ENCODE measurements at places on chromosomes 12 and 14. TPM values are rescaled to one million over a fixed set of nuclear protein-coding genes. Genes with fewer than 3 reads are reported as not detected.

TCL1B gene
- not detected for total RNA-seq

GRCh38 chr12:28108599-28108998 lies 81.7 kb upstream of the CCDC91 start:
- DNase-seq, result no peak

LMNTD1 gene
- total RNA-seq, result 1.9 TPM

MYL6B gene
- total RNA-seq, result 28.9 TPM

GRCh38 chr12:29578070-29578469 lies 80.6 kb upstream of the OVCH1 start:
- DNase-seq, result no peak

- no peak for DNase-seq
Measured at GRCh38 chr14:53542732-53543131, 389.6 kb upstream of the DDHD1 start.

ACSM4 gene
- total RNA-seq, result not detected

GRCh38 chr12:79850610-79851299 lies 84.1 kb downstream of the PPP1R12A start:
- no peak for DNase-seq

CYP46A1 gene
- total RNA-seq, result 1.6 TPM

SLC7A8 gene
- 58.2 TPM for total RNA-seq

CPM gene
- 344 TPM for total RNA-seq

IKZF4 gene
- total RNA-seq, result 9.2 TPM

DNA sequence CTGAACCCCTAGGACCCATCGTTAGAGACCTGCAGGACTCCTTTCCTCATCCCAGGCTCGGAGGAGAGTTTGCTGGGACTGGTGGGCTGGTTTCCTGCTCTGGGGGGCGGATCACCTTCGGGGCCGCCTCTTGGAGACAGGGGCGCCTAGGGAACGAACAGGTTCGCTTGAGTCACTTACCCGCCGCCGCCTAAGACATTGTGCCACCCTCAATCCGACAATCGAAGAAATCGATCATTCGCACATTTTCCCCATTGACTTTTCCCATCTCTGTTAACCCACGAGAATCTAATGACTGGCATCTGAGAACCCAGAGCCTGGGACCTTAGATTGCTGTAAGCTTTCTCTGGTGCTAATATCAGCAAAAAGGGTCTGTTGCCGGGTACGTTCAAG lies 322 bp downstream of the SLC39A9 start:
- no peak for DNase-seq

GRCh38 chr14:75238756-75239455 lies 39.7 kb upstream of the FOS start:
- DNase-seq, result no peak

PLD4 gene
- 6.1 TPM for total RNA-seq

DNA sequence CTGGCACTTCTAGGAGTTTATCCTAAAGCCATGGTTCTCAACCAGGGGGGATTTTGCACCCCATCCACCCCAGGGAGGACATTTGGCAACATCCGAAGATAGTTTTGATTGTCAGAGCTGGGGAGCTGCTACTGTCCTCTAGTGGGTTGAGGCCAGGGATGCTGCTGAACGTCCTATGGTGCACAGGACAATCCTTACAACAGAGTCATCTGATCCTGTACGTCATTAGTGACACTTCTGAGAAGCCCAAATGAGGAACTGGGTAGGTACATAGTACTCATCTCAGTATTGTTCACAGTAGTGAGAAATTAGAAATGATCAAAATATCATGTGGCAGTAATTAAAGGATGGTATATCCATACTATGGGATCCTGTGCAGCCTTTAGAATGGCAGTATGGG lies 185.1 kb downstream of the CHST11 start:
- DNase-seq, result no peak

PROX2 gene
- total RNA-seq, result 0.07 TPM

GRCh38 chr14:80978403-80978802 lies 23.0 kb downstream of the TSHR start:
- no peak for DNase-seq

DNA sequence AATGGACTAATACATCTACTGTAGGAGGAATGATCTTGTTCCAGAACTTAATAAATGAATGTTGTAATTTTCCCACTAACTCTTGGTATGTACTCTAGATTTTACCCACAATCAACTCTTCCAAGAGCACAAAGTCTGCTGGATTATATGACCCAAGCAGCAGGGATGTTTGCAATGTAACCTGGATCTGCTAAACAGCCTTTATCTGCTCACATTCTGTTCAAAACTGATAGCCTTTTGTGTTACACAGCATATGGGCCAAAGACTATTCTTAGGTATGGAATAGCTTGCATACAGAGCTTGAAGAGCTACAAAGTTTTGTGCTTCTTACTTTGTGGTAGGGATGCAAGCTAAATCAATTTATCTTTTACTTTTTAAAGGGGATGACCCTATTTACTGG lies 213.7 kb upstream of the DCN start:
- no peak for DNase-seq

DNA sequence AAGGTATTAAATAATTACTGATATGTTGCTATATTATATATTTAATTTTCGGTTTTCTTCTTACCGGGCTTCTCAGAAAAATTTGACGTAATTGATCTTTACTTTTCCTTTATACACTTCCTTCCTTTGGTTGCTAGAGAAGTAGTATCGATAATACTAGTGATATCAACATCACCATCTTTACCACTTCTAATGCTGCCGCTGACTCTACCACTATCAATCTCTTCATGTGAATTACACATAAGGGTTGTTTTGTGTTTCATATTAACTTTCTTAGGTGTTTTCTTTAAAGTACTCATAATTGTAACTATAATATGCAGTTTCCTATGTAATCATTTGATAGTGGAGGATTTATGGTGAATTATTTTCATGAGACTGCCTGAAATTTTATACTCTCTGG lies 30.9 kb upstream of the KLRF1 start:
- DNase-seq, result no peak

GRCh38 chr12:104012331-104012730 lies 37.7 kb downstream of the GLT8D2 start:
- DNase-seq, result no peak

DNA sequence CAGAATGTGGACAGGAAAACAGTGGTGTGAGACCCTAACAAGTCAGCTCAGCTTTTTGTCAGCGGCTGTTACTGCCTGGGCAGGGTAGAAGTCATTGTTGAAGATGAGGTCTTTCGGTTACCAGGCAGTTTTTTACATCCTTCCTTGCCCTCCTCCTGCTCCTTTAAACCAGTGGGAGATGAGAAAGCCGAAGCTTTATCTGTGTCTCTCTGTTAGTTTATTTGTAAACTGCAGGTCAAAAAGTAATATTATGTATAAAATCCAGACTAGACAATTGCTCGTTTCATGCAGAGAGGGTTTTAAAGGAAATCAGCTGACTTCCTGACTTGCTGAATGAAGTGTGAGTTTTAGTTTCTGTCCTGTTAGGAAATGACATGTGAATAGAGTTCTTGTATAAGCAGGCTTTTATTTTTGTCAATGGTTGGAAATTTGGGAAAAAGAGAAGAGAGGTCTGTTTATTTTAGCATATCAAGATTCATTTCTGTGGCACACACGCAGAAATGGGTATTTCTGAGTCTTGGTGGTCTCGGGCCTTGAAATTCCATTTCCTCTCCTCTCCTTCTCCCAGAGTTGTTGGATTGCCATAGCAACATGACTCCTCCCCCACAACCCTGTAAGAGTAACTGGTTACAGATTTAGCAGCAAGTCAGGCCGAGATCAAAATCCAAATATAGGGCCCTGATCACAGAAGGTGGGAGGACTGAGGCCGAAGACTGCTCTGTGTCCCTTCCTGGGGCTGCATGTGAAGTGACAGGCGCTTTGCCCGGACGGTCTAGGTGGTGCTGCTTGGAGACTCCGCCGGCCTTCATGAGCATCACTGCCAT lies 60.8 kb downstream of the SAMD4A start:
- peak; percentile 25 for DNase-seq

DNA sequence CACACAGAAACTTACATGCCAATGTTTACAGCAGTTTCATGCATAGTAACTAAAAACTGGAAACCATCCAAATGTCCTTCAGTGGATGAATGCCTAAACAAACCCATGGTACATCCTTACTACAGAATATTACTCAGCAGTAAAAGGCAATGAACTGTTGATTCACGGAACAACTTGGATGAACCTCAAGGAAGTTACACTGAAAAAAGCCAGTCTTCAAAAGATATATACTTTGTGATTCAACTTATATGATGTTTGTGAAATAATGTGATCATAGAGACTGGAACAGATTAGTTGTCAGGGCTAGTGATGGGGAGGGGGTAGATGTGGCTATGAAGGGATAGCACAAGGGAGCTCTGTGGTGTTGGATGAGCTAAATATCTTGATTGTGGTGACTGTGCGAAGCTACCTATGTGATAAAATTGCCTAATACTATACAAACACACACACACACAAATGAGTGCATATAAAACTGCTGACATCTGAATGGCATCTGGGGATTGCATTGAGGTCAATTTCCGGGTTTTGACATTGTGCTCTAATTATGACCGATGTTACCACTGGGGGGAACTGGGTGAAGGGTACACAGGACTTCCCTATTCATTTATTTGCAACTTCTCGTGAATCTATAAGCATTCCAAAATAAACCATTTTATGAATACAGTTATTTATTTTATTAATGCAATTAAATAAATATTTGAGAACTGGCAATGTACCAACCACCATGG lies 94.3 kb downstream of the RIN3 start:
- DNase-seq, result no peak

DNA sequence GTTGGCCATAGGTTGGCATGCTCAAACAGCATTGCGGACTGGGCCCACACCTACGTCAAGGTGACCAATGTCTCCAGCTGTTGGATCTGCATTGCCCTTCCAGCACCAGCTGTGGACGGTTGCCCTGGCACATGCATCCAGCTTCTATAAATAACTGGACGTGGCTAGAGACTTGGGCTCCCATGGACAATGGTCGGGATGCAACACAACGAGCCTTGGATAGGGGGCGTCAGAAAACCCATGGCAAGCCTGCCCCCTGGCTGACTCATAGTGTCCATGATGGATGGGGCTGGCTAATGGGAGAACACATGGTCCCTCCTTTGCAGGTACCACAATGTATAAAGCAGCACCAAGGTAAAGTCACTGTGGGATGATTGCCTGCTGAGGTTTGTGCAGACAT lies 331.6 kb upstream of the FAR2 start:
- no peak for DNase-seq

GRCh38 chr12:18981732-18982131 lies 147.8 kb upstream of the PLEKHA5 start:
- no peak for DNase-seq

GRCh38 chr14:94638961-94639817 lies 27.0 kb downstream of the SERPINA3 start:
- no peak for DNase-seq

GRCh38 chr12:4323396-4323795 lies 2.4 kb downstream of the TIGAR start:
- DNase-seq, result no peak

DNA sequence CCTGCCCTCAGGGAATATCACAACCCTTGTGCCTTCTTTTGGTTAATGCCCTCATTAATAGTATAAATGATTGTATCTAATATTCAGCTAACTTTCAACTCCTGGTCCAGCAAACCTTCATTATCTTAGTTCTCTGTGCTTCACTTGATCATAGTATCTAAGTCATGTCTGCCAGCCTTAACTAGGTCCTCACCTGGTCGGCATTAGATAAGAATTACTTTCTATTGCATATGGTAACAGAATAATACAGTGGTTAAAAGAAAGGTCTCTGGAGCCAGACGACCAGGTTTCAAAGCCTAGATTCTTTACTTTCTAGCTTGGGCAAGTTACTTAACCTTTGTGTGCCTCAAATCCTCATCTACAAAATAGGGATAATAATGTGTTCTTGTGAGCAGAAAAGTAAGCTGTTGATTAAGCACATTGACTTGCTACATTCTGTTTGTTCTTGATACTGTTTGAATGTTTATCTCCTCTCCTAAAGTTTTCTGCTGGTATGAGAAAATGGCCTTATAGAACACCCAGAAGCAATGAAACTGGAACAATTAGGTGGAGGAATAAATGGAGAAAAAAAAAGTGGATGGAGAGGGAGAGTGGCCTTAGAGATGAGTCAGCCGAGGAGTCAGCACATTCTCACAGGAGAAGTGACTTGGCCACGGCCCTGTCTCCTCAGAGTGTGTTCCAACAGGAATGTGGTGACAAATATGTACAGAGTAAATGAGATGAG lies 176.1 kb downstream of the SLC25A21 start:
- no peak for DNase-seq

SRRM4 gene
- total RNA-seq, result 0.20 TPM

FGD6 gene
- total RNA-seq, result 19.9 TPM

DNA sequence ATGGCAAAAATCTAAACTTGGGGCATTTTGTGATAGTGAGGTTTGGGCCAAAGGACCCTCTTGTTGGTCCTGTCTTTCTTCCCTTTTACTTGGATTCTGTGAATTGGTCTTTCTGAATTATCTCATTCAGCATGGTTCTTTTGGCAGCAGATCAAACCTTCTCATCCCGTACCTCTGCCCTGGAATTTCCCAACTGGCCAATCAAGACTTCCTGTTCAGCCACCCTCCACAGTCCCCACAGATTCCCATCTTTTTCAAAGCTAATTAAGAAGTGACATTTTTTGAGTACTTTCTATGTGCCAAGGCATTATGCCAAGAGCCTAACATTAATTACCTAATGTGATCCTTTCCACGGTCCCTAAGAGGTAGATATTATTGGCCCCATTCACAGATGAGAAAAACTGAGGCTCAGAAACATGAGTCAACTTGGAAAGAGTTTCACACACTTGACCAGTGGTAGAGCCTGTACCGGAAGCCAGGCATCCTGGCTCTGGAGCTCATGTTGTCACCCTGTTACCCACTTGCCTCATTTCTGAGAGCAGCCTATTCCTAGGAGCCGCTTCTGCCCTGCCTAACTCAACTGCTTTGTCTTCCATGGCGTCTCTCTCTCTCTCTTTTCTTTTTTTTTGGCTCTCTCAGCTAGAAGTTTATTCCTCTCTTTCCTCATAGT lies 135.9 kb downstream of the C12orf75 start:
- no peak for DNase-seq

DNA sequence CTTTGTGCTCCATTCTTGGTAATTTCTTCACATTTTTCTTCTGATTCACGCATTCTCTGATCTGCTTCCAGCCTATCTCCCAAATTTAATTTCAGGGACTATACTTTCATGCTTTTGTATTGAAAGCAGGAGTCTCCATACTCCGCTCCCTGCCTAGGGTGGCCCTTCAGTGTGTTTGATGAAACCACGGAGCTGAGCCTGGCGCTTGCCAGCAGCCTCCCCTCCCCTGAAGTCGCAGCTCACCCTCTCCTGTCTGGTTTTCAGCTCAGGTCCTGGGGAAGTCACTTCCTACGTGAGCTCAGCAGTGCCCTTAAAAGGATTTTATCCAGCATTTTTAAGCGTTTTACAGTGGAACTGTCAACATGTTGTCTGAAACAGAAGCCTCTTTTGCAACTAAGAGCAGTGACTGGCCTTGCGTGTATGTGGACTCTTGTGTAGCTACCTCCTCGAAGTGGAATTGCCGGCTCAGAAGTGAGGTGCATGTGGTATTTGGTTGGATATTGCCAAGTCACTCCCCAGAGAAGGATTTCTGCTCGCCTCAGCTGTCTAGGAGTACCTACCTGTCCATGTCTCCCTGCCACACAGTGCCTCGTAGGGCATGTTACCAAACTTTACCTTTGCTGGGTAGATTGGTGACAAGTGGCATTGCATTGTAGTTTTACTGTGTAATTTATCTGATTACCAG lies 78.5 kb downstream of the TESC start:
- no peak for DNase-seq

- DNase-seq, result no peak
Measured at GRCh38 chr14:51954657-51955056, 34.7 kb upstream of the RTRAF start.
